ENCODE measurements at places on chromosomes 11 and 22. TPM values are rescaled to one million over a fixed set of nuclear protein-coding genes. Genes with fewer than 3 reads are reported as not detected.

PPP2R5B gene
- 16.2 TPM for total RNA-seq

HBB gene
- total RNA-seq: not detected

EXPH5 gene
- total RNA-seq: 4.8 TPM

SLC15A3 gene
- 0.07 TPM for total RNA-seq

DEUP1 gene
- total RNA-seq: not detected

GLB1L3 gene
- 0.42 TPM for total RNA-seq

PIWIL4 gene
- 0.35 TPM for total RNA-seq

TMEM191B gene
- 1.3 TPM for total RNA-seq

TPCN2 gene
- 7.5 TPM for total RNA-seq

RAB38 gene
- total RNA-seq: 86.4 TPM

MAJIN gene
- not detected for total RNA-seq

AMOTL1 gene
- total RNA-seq: 92.2 TPM

ZC3H12C gene
- total RNA-seq: 5.1 TPM

BBOX1 gene
- total RNA-seq: 13.2 TPM
